ENCODE measurements at places on chromosomes 1 and 21. TPM values are rescaled to one million over a fixed set of nuclear protein-coding genes. Genes with fewer than 3 reads are reported as not detected.

The FAM177B gene
- total RNA-seq = not detected

The G0S2 gene
- 392 TPM for total RNA-seq

- no peak overlapping the region for H3K4me3 ChIP-seq
- H3K27ac ChIP-seq = no peak overlapping the region
- H3K27me3 ChIP-seq = no peaks in the 10 kb centered on the region
- H3K4me1 ChIP-seq = no peaks in the 10 kb centered on the region
Measured at GRCh38 chr1:8883491-8883890, 5.0 kb upstream of the ENO1 start.

DNA sequence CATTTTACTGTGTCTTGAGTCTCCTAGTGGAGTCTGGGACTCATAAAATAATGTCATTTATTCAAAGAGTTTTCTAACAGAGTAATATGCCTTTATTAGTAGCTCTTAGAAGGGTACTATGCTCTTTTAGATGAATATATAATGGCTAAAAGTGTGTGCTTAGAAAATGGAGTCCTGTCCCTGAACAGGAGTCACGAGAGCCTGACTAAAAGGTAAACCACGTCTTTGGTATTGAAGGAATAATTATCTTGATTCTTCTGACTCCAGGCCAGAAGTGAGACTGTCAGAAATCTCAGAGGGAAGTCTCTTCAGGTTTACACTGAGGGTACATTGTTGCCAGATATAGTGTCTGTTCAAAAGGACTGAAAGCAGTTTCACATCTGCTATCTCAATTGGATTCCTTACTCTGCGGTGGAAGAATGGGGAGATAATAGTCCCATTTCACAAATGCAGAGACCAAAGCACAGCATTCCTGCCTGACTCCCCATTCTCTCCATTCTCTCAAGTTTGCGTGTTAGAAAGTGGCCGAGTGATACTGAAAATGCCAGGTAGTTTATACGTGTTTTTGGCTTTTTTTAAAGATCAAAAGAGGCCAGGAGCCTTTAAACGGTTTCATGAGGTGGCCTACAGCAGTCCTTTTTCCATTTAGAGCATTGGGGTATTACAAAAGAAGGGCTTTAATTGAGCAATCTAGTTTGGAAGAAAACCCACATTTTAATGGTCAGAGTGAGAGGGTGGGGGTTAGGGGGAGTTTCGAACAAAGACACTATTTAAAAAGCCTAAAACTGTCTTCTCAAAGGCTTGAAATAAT is 176.6 kb downstream of the VPS13D start:
- H3K36me3 ChIP-seq = no peaks in the 10 kb centered on the region
- H3K27ac ChIP-seq = no peak overlapping the region
- no peak overlapping the region for H3K4me3 ChIP-seq
- H3K27me3 ChIP-seq = no peaks in the 10 kb centered on the region

The CELA2B gene
- total RNA-seq = not detected

The SH3D21 gene
- 11.7 TPM for total RNA-seq

GRCh38 chr1:64470665-64471217 is 812 bp downstream of the CACHD1 start:
- H3K4me3 ChIP-seq = peak overlapping the region; percentile 61
- H3K27ac ChIP-seq = peak overlapping the region; percentile 89
- no peaks in the 10 kb centered on the region for H3K36me3 ChIP-seq

GRCh38 chr1:212488436-212489283 is 55.9 kb downstream of the NENF start:
- no peaks in the 10 kb centered on the region for H3K27me3 ChIP-seq
- no peak overlapping the region for H3K27ac ChIP-seq
- H3K36me3 ChIP-seq = no peaks in the 10 kb centered on the region

GRCh38 chr1:32962248-32962896 is 2.2 kb downstream of the RNF19B start:
- H3K36me3 ChIP-seq = no peaks in the 10 kb centered on the region
- no peaks in the 10 kb centered on the region for H3K27me3 ChIP-seq
- peak overlapping the region; percentile 75 for H3K4me3 ChIP-seq
- peaks cover 16% of the 10 kb centered on the region for H3K4me1 ChIP-seq
